ENCODE measurements at places on chromosomes 3 and 15.

DNA sequence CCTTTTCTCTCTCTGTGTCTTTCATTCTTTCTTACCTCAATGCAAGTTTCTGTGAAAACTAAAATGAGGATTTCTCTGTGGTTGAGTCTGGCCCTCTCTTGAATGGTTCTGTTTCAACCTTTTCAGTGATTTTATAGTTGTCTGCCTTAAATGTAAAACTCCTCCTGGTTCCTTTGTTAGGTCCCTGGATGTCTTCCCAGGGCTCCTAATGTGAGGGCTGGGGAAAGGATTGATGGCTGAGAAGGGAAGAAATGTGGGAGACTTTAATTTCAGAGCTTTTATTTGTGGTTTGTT is 90.6 kb upstream of the GRM7 start:
- no peak for DNase-seq

DNA sequence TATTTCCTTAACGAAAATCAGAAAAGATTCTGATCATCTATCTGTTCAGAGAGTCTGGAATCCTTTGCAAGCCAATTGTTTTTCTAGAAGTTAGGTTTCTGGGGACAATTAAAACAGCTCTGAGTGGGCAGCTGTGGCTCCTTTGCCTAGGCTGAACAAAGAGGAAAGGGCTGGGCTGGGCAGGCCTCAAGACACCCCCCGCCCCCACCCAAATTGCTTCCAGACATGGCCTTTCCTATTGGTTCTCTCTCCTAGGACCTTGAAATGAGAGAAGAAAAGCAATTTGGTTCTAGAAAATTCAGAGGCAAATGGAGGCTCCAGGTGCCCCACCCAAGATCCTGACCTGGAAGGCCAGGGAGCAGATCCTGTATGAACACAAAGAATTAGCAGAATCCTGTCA is 2.3 kb upstream of the ADPGK start:
- DNase-seq = no peak

GRCh38 chr15:84938726-84939125 is 42.9 kb upstream of the PDE8A start:
- DNase-seq = no peak

DNA sequence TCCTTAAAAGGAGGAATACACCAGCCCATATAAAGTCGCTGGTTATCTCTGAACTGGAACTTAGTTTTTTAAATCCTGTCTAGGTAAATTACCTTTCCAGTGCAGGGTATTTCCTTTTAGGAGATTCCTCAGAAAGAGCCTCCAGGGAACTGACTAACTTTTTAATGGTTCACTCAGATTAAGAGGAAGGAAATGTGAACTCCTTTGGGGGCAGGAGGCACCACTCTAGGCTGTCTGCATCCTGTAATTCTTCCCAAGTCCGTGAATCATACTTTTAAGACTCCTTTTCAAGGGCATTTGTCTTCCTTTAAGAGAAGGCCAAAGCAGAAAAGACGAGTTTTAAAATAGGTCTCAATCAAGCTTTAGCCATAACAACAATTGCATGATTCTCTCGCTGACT is 871.2 kb upstream of the NR2F2 start:
- no peak for DNase-seq

- DNase-seq = no peak
These were observed 69.4 kb upstream of the FOXP1 start for GRCh38 chr3:71652781-71653413.

- no peak for DNase-seq
These were observed 78.5 kb upstream of the MEF2A start for GRCh38 chr15:99487337-99487730.

DNA sequence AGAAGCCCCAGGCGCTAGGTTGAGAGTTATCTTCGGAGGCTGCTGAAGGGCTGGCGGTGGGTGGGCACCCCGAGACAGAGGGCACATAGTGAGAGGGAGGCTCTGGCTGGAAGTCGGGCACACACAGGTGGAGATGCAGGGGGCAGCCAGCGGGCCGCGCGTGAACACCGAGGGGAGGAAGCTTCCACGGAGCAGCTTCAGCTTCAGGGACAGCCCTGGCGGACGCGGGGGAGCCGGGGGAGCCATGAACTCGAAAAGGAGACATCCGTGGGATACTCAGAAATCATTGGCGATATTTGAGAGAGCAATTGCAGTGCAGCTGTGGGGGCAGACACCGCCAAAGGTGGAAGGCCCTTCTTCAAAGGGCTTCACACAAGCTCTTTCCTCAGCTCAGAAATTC is 204.6 kb downstream of the ATP10A start:
- no peak for DNase-seq
